Stimulated activated CD4-positive, alpha-beta T cell treated with anti-CD3 and anti-CD28 coated beads, Interleukin-12 subunit alpha, Interleukin-12 subunit beta, amount 100 ng/mL, for 24 hours (primary cell): ENCODE measurements at places on chromosomes 2 and 18.
A peak's percentile ranks its signal among the peaks of the same experiment; 100 is the strongest.

GRCh38 chr2:75801234-75801982 is 90.7 kb upstream of the GCFC2 start:
- no peak for DNase-seq

- no peak for DNase-seq
Measured at GRCh38 chr2:203751685-203752271, 45.3 kb downstream of the CD28 start.

DNA sequence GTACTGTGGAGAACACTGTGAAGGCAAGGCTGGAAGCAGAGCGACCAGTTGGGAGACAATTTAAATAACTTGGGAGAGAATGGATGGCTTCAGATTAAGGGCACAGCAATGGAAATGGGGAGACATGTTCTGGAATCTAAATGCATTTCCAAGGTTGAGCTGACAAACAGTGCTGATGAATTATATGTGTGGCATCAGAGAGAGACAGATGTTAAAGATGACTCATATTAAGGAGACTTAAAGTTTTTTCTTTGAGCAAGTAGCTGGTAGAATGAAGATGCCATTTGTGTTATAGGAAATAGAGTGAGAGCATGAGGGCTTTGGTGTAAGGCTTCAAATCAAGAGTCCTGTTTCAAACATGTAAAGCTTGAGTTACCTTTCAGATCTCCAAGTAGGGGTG is 441.8 kb downstream of the SETBP1 start:
- DNase-seq, result no peak

GRCh38 chr2:207219676-207220501 is 54.1 kb upstream of the KLF7 start:
- no peak for DNase-seq

- DNase-seq, result no peak
Measured at GRCh38 chr2:171540437-171540836, 18.2 kb downstream of the CYBRD1 start.

DNA sequence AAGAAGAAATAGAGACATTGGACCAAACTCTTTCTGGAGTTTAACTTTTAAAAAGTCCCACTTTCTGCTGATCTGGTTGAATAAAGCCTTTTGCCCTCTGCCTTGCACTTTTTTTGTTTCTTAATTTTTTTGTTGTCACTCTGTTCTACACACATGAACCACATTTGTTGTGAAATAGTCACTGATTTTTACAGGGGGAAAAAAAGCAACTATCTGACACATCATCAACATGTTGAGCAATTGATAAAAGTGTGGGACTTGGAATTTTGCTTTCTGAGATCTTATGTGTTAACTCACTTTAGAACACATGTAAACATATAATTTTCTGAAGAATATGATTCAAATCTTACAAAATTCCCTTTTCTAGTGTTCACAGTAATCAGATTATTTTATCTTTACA is 414.8 kb upstream of the FIGN start:
- no peak for DNase-seq

DNA sequence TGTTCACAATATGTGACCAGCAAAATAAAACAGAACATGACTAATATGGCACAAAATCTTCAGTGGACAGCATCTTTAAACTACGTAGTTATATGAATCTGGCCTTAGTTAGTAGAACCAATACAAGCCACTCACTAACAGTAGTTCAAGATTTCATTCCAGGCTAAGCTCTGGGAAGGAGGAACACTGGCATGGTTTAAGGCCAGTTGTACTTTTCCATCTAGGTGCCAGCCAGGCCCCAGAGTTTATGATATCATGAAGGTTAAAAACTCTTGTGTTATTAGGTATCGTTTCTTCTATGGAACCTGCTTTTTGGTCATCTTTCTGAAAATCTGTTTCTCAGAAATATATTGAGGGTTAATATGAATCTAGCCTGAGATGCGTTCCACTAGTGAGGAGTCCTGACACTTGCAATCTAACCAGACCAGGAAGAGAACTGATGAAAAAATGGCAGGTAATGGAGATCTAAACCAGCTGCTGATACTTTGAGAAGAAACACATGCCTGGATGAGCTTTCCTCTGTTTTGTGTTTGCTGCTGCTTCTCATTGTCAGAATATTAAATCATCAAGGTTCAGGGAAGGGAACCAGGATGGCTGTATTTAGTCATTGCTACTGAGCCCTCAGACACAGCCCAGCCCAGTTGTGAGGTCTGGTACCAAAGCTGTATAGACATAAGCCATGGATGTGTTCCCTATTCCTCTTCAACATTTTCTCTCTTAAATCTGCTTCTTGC is 182.8 kb upstream of the SETBP1 start:
- no peak for DNase-seq

DNA sequence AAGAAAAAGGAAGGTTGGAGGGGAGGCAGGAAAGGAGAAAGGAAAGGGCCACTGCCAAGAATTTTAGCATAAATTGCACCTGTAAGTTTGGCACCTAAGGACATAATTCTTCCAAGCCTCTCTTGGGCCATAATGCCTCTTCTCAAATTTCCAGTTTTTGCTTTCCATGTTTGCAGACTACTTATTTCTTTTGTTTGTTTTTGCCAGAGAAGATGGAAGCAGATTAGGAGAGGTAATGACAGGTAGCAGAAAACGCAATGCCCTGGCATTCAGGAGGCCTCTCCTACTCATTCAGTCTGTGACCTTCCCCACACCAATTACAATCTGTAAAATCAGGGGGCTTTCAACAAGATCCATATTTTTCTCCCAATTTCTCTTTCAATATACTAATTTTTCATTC is 56.8 kb downstream of the MRPL33 start:
- no peak for DNase-seq

DNA sequence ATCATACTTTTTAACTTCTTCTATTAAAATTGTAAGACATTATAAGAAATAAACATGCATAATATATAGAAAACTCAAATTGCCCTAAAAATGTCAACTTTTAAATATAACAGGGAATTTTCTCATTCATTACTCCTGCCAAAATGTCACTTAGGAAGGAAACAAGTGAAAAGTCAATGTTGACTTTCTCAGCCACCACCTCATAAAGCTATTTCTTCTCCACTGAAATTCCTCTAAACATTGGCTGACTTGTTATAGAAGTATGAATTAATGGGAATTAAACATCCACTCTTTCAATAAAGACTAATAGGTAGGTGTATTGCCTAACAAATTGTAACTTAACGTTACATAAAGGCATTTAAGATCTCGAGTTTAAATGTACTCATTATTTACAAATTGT is 499.7 kb upstream of the SYT4 start:
- no peak for DNase-seq

DNA sequence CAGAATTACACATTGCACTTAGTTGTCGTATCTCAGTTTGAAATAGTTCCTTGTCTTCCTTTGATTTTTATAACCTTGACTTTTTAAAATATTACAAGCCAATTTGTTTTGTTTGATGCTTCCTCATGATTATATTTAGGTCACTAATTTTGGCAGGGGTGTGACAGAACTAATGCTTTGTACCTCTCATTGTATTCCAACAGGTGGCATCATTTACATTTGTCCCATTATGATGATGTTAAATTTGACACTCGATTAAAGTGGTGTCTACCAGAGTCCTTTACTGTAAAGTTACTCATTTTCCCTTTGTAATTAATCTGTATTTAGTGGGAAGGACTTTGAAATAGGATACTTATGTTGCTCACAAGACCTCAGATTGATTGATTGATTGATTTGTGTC is 21.5 kb upstream of the MFSD2B start:
- DNase-seq, result no peak

DNA sequence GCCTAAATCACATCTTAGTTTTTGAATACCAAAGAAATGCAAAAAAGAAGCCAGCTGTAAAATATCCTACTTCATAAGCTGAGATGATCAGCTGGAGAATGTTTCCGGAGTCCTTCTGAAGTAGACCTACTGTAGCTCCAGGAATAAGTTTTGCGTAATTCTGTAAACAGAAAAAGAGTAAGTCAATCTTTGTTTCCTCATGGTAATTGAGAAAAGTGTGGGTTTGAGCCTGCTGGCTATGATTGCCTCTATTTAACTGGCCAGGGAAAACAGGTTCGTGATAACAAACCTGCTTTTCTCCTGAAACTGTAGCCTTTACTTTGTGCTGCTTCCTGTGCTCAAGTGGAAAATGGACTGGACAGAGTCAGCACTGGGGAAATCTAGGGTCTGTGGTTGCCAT is 58.2 kb downstream of the ITGB6 start:
- DNase-seq, result no peak

- DNase-seq, result no peak
Measured at GRCh38 chr18:77505499-77505898, 255.9 kb downstream of the GALR1 start.

DNA sequence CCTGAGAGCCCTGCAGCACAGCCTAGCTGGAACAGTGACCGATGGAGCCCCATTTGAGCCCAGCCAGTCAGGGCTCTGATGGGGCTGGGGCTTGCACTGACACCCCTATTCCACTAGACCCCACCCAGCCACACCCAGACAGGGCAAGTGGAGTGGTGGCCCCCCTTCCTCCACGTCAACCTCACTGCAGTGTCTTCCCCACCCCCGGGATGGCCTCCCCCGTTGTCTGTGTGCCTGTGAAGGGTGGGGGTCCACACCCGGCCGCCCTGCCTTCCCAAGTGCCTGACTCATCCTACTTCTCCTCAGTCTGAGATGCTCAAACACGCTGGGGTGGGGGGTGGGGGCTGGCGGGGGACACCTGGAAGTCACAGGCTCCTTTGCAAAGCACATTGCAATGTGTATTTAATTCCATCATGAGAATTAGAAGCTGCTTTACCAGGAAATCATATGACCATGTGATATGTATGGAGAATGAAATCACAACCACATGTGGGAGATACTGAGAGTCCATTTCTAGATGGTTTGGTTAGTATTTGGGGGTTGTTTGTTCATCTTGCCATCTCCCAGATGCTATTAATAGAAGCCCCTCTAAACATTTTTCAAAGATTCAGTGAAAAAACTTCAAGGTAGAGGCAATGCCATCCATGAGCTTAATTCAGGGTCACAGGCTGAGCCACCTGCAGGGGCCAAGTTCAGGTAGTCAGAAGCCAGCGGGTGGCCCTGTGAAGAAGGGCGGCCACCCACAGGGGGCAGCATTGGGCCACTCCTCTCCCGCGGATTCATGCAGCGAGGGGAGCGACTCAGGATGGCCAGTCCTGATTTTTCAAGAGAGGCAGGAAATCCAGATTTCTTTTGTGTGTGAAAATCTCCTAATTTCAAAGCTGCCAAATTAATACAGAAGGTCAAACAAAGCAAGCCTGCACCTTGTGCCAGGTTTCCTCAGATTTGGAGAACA is 22.7 kb upstream of the GMPPA start:
- peak; percentile 35 for DNase-seq

GRCh38 chr2:109528811-109529501 is 84.8 kb downstream of the SEPTIN10 start:
- DNase-seq, result no peak

- no peak for DNase-seq
Measured at GRCh38 chr2:30147196-30147714, 448 bp downstream of the YPEL5 start.

DNA sequence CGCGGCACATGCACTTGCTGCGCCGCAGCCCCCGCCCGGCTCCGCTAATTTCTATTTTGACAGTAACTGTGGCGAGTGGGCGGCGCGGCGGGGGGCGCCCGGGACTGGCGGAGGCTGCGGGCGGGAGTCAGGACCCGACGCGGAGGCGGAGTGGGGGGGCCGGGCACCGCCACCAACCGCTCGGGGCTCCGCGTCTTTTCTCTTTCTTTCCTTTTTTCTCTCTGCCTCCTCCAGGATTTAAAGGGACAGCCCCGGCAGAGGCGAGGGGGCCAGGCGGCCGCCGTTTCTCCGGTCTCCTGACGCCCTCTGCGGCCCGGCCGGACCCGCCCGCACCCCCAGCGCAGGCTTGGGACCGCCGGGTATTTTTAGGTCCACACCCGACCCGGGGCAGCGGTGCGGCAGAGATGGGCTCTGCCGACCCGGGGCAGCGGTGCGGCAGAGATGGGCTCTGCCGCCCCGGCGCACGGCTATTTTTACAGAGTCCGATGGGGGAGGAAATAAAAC is 460 bp upstream of the ZBTB7C start:
- no peak for DNase-seq

DNA sequence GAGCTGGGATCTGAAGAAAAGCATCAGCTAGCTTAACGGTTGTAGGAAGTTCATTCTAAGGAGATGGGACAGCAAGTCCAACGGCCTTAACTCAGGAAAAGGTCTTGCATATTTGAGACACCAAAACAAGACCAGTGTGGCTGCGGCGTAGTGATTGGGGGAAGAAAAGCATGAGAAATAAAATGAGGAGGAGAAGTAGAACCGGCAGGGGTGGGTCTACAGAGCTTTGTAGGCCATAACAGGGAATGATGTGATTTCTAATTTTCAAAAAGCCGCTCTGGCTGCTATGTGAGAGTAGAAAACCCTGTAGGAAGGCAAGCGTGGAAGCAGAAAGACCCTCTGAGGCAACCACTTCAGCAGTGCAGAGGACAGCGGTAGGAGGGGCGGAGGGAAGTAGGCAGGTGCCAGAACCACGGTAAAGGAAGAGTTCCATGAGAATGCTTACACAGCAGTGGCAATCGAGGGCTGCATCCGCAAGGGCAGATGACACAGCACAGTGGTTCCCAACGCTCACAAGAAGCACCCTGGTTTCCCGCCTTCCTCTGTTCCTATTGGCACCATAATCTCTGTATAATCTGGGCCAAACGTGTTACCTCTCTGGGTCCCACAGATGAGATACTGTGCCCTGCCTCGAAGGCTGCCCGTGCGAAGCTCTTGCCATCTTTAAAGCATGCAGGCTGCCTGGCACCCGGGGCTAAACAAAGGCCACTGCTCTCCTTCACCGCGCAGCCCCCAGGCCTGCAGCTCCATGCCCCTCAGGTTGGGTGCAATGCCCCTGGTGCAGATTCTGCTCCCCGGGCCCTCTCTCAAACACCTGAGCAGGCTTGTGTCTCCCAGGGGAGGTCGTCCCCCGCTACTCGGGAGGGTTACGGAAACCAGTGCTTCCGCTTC is 795 bp downstream of the ANKRD39 start:
- no peak for DNase-seq

- no peak for DNase-seq
Measured at GRCh38 chr2:101190747-101191516, 39.8 kb upstream of the TBC1D8 start.

- no peak for DNase-seq
Measured at GRCh38 chr2:197324801-197325200, 14.2 kb upstream of the ANKRD44 start.

DNA sequence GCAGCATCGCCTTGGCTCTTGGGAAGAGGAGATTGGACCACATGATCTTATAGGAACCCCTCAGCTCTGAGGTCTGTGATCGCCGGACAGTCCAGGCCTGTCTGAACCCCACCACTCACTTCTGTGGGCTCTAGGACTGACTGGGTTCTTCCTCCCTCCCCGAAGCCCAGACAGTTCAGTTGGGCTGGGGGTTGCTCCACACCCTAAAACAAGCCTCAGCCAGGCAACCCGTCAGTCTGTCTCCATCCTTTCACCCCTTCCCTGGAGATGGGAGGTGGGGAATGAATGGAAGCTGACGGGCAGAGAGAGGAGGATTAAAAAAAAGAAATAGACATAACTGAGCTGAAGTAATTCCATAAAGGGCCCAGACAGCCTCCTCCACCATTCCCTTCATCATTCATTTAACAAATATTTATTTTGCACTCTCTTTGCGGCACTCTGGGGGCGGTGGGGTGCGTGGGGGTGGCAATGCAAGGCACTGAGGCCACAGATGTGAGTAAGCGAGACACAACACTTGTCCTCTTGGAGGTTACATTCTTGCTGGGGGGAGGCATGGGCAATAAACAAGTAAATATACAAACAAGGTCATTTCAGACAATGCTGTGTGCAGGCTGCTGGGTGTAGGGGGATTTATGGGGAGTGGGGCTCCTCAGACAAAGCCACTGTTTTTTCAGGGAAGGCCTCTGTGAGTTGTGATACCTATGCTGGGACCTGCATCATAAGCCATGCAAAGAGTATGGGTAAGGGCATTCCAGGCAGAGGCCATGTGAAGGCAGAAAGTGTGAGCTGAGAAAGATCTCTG is 12.9 kb downstream of the WNT10A start:
- DNase-seq, result no peak

- DNase-seq, result no peak
Measured at GRCh38 chr2:179981085-179981484, 26.0 kb downstream of the CWC22 start.
